ENCODE measurements at places on chromosomes 13 and 19.

GRCh38 chr13:110348309-110349105 is 41.4 kb downstream of the COL4A2 start:
- DNase-seq: no peak

GRCh38 chr13:103878891-103879605 is 812.8 kb upstream of the SLC10A2 start:
- DNase-seq: no peak

GRCh38 chr13:25691654-25692053 is 319.9 kb downstream of the ATP8A2 start:
- no peak for DNase-seq

DNA sequence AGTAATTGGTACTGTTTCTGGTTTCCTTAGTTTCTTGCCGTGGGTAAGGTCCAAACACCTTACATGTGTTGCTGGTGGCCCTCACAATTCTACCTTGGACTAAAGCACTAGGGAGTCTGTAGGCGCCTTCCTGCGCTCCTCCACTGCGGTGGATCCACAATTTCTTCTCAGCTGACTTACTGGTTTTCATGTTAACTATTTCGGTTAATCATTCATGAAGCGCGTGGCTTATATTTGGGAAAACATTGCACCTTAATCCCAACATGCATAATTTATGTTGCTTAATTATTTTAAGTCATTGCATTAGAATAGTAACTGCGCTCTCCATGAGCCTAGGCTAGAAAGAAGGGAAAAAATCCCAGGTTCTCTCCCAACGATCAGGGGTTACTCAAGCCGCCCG is 37.7 kb downstream of the ARHGEF7 start:
- DNase-seq: no peak

DNA sequence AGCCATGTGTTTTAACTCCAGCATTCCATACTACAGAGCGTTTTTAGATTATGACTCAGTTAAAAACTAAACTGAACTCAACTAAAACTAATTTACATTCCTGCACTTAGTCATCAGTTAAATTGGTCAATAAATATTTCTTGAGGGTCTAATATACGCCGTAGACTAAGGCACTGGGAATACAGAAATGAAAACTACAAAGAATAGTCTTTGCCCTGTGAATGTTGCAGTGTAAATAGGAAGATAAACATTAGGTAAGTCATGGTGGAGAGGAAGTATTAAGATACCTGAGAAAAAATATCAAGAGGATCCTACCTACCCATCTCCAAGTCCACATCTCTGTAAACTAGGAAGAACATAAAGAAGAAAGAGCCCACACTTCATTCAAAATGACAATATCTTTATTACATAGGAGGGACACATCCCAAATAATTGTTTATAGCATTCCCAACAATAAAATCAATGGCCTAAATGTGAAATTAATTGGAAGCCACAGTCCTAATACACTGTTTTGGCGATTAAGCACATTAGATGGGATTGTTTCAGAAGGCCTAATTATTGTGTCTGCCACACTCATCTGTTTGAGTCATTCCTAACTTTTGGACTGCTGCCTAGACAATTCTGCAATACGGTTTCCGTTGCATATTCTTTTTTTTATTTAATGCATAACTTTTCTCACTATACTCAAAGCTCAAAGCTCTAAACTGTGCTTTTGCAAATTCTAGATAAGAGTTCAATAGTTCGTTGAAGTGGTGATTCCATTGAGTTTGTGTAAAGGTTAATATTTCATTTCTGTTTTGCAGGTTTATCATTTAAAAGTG is 52.9 kb downstream of the MBNL2 start:
- no peak for DNase-seq

GRCh38 chr13:105452895-105453294 is 1082.6 kb downstream of the EFNB2 start:
- DNase-seq: no peak

DNA sequence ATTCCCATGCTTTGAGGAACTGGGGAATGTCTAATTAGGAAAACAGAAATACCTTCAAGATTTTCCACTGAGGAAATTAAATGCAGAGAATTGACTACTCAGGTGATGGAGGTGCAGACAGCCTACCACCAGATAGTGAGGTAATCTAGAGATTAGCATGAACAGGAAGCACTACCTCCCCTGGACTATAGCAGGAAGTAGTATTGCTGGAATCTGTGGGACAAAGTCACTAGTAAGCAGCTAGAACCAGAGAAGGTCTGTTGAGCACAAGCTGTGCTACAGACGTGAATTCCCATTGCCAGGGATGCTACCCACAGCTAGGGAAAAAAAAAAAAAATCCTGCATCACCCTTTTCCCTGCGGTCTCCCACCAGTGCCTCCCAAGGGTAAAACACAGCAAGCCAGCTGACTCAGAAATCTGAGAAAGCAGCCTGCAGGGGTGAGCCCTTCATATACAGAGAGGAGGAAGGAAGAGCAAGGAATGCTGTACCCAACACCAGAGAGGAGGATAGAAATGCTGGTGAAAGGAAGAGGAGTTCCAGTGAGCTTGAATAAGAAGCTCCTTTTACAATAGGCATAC is 10.2 kb downstream of the ENOX1 start:
- no peak for DNase-seq

GRCh38 chr19:38385804-38386257 is 2.0 kb downstream of the GGN start:
- no peak for DNase-seq

- DNase-seq: no peak
Observed at GRCh38 chr13:44698066-44698465, 121.9 kb upstream of the TSC22D1 start.

GRCh38 chr19:39246951-39247669 is 1.5 kb downstream of the IFNL4 start:
- DNase-seq: no peak

DNA sequence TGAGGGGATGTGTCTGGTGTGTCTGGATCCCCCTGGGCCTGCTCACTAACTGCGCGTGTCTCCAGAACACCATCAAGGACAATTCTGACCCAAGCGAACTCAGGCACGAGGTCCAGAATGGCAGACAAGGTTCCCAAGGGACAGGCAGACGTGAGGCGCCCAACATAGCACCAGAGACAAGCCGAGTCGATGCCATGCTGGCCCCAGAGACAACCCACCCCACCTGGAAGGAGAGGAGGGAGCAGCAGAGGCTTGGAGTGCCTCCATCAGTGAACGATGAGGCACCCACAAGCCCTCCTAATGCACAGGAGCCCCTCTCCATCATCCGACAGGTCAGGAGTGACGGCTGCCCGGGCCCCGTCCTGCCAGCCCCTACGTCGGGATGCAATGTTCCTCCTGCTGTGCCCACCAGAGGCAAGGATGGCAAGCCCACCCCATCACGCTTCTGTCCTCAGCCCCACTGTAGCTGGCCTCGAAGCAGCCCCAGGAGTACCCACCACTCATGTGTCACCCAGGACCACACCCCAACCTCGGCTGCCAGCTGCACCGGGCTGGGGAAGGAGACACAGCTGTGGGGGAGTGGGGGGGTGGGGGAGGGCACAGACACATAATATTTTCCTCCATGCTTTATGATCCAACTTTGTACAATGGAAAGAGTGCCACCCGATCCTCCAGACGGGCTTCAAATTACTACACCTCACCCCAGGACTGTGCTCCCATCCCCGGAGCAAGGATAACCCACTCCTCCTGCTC is 11.8 kb downstream of the AP3D1 start:
- no peak for DNase-seq

DNA sequence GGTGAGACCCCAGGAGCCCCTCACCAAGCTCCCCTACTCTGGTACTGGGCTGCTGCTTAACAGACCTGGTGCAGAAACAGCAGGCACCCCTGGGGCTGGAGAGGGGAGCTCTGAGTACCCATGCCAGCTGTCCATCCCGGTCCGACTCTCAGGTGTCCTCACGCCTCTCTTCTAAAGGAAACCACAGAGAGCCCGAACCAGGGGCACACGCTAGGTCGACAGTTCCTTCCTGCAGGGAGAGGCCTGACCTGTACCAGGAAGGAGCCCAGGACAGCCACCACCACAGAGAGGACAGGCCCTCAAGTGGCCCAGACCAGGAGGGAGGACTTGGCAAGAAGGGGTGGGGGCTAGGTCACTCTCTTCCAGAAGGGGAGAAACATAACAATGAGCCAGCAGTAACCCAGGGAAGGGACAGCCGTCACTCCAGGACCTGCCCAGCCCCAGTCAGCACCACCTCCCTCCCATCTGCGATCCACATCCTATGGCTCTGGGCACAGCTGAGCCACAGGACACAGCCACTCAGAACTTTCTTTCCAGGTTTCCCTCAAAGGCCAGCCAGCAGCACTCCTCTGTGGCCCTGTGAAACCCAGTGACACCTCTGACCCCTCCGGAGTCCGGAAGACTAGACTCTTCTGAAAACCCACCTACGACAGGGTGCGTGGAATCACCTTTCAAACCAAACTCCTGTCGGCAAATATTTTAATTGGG is 13.0 kb upstream of the SLC35E1 start:
- DNase-seq: no peak

DNA sequence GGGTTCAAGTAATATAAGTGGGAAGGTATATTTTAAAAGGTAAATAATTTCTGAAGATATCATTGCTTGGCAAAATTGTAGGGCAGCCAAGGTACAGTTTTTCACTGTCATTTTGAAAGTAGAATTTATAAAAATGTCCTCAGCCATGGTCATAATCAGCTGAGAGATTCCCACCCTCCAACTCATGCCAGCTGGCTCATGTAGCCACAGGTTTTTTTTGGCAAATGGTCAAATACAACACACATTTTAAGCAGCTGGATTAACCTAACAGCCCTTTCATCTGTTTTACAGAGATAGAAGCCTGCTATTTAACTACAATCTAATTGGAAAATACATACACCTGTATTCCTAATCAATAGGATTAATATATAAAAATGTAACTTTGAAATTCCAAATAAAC is 619.2 kb upstream of the SGCG start:
- DNase-seq: no peak

DNA sequence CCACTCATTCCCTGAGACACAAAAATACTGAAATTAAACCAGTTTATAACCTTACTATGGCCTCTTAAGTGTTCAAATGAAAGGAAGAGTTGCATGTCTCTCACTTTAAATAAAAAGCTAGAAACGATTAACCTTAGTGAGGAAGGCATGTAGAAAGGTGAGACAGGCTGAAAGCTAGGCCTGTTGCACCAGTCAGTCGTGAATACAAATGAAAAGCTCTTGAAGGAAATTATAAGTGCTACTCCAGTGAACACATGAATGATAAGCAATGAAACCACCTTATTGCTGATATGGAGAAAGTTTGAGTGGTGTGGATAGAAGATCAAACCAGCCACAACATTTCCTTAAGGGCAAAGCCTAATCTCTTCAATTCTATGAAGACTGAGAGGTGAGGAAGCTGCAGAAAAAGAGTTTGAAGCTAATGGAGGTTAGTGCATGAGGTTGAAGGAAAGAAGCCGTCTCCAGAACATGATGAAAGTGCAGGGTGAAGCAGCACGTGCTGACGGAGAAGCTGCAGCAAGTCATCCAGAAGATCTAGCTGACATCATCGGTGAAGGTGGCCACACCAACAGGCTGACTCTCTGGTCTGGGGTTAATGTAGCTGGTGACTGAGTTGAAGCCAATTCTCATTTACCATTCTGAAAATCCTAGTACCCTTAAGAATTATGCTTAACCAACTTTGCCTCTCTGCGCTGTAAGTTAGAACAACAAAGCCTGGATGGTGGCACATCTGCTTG is 94.5 kb upstream of the TEX29 start:
- DNase-seq: no peak

DNA sequence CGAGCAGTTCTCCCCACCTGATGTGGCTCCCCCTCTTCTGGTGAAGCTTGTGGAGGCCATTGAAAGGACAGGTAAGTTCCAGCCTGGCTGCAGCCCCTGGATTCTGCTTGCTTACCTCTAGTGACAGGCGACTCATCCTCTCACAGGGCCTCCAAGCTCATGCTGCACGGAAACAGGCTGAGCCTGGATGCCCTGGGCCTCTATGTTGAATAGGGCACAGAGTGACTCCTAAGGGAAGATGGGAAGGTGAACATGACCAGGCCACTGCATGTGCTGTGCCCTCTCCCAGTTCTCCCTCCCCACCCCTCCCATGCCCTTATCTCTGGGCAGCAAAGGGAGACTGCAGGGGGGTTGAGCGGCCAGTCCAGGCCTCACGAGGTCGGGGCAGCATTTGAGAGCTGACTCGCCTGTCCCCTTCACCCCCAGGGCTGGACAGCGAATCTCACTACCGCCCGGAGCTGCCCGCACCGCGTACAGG is 7.6 kb downstream of the PIK3R2 start:
- no peak for DNase-seq

DNA sequence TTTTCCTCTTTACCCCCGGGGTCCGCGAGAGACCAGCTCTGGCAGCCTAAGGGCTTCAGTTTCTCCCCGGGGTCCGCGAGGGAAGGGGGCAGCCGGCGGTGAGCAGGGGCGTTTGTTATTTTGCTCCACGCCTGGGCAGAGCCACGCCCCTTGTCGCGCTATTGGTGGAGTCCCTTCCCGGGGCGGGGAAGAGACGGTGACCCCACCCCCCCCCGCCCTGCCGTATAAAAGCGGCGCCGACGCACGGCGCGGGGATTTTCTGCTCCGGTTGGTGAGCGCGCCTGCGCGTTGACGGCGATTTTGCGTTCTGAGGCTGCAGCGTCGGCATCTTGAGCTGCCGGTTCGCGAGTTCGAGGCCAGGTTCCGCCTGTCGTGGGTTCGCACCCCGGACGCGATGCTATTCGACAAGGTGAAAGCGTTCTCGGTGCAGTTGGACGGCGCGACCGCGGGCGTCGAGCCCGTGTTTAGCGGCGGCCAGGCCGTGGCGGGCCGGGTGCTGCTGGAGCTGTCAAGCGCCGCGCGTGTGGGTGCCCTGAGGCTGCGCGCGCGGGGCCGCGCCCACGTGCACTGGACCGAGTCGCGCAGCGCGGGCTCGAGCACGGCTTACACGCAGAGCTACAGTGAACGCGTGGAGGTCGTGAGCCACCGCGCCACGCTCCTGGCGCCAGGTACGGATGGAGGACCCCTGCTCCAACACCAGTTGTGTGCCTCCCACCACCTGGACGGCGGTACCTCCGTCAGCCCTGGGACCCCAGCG is at the start of gene ARRDC2:
ARRDC2 (plus strand) TSS at position 254 of the 757 bp plus-strand sequence; CDS start at position 395, 141 bp downstream.
- DNase-seq: peak; percentile 86

DNA sequence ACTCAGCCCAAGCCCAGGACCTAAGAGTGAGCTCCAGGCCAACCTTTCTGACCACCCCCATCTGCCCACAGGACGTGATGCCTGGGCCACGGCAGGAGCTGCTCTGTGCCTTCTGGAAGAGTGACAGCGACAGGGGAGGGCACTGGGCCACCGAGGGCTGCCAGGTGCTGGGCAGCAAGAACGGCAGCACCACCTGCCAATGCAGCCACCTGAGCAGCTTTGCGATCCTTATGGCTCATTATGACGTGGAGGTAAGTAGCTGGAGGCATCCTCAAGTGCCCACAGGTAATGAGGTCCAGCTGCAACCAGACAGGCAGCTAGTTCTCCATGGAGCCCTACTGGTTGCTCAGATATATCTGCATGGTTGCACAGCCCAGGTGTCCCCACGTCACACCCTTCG is 14.8 kb downstream of the DDX39A start:
- no peak for DNase-seq

DNA sequence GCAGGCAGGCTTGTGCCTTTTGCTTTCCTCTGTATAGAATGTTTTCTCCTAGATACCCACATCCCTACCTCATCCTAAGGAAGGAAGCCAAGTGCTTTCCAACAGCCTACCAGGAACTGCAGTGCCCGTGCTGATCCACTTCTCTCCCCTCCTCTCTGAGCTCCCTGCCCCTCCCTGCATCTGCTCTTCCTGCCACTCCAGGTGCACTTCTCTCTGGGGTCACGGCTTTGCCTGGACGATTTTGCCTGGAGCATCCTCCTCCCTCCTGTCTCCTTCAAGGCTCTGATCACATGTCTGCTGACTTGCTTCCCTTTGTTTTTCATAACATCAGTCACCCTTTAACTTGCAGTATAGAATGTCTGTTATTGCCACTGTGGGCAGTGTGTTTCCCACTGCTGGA is 34.7 kb upstream of the IRS2 start:
- DNase-seq: no peak

GRCh38 chr13:104314926-104315535 is 1248.8 kb upstream of the SLC10A2 start:
- DNase-seq: no peak

All from activated T-cell treated with anti-CD3 and anti-CD28 coated beads for 48 hours (primary cell).